ENCODE measurements at places on chromosomes 2 and 18. TPM values are rescaled to one million over a fixed set of nuclear protein-coding genes. Genes with fewer than 3 reads are reported as not detected.

Gene CSRNP3
- not detected for total RNA-seq

Gene STK17B
- 121 TPM for total RNA-seq

GRCh38 chr18:68707646-68708045 lies 7.3 kb downstream of the TMX3 start:
- DNase-seq: no peak

DNA sequence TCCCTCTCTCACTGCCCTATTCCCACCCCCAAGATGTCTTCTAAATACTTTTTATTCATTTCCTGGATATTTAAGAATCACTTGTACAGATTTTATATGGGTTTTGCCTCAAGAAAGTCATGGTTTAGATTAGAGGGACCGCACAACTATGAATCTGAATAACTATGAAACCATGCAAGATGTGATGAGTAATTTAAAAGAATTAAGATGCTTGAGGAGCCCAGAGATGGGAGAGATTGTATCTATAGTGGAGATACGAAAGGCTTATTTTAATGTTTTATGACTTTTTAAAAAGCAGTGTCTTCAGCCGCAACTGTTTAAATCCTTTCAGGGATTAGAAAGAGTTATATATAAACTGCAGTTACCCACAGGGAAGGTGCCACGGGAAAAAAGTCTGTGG lies 324.1 kb downstream of the LPIN1 start:
- DNase-seq: no peak

GRCh38 chr2:239192456-239192855 lies 208.4 kb downstream of the HDAC4 start:
- no peak for DNase-seq

DNA sequence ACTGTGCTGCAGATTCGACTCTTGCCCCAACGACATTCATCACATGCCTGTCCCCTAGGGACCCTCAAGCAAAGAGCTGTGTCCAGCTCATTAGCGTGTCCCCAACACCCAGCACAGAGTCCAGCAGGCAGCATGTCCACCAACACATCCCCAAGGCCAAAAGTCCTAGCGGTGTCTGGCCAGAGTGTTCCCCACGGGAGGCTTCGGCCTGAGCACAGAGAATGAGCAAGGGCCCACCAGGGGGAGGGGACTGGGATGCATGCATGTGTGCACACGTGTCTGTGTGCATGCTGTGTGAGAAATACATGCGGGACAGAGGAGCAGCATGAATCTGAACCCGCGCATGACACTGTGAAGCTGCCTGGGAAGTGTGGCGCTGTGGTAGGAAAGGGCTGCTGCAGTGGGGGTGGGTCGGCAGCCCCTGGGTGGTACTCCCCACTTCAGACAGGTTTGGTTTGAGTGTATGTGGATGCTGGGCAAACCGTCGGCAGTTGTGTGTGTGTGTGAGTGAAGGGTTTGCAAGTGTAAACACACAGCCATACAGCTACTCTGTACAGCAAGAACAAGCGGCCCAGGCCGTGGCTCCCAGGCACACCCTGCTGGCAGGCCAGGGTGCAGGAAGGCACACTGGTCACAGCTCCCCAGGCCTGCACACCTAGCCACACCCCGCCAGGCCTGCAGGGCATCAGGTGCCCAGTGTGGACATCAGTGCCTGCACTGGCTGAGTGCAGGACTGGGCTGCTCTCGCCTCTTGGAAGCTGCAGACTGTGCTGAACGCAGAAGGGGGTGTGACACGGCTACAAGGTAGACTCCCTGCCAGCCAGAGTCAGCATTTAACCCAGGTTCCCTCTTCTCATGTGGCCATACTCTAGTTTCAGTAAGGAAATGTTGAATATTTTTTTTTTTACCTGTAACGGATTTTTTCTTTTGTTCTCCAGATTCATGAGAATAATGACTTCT lies 19.5 kb upstream of the HES6 start:
- DNase-seq: no peak

DNA sequence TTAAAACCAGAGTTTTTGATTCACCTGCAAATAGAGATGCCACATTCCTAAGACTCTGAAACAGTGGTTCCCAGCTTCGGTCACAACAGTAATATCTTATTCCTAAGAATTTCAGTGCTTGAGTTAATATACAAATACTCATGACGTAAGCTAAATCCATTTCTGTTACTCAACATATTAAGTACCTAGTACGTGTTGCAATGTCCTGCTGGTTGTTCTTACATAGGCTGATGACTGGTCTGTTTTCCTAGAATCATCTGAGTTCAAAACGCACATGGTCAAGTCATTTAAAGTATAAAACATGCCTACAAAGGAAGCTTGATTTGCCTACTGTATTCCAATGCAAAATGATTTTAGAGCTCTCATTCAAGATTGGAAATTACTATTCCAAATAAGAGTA lies 7.2 kb downstream of the NCL start:
- no peak for DNase-seq

DNA sequence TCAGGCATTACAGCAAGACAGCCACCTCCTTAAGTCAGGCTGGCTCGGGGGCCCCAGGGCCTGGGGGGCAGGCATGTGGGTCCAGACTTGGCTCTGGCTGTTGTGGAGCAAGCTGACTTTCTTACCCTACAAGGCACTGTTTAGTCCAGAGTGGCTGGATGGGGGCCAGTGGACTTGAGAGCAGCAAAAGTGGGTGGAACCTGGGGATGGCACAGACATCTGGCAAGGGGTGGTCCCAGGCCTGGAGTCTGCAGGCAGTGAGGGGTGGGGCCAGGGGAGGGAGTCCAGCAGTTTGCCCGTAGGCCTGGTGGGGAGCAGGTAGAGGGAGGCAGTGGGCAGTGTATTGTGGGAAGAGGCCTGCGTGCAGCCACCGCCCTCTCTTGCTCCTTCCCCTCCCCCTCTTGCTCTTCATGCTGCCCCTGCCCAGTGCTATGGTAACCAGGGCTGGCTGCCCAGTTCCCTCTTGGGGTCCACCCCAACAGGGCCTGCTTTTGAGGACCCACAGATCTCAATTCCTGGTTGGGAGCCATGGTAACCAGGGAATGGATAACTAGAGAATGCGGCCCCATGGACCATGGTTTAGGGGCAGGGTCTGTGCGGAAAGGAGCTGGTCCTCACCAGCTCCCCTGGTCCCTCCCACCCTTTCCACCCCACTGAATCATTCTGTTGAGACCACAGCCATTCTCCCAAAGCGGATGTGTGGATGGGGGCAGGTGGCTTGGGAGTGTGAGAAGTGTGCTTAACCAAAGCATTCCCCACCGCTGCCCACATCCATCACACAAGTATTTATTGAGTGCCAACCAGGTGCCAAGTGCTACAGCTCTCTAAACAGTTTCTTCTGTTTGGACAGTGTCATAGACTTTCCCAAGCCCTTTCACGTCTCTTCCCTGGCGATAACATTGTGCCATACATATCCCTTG lies 19.3 kb downstream of the SPEG start:
- no peak for DNase-seq

- DNase-seq: no peak
Measured at GRCh38 chr18:68455229-68455603, 259.7 kb downstream of the TMX3 start.

DNA sequence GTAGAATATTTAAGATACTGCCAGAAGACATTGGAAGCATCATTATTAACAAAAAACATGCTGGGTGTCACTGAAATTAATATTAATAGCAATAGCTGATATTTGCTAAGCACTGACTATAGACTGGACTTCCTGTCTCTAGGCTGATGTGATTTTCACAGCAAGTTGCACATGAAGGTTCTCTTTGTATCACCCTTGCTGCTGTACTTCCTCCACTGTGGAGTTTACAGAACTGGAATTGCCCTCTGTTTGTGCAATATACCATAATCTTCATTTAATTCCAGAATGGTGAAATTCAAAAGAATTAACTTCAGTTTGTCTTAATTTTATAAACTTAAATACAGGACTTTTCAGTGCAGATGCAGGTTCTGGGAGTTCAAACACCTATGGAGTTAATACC lies 585.1 kb downstream of the RNF144A start:
- no peak for DNase-seq
